ENCODE measurements at places on chromosomes 2 and 18.

GRCh38 chr2:156536534-156536933 lies 100.4 kb downstream of the GPD2 start:
- DNase-seq, result no peak

- DNase-seq, result no peak
Measured at GRCh38 chr2:224354632-224355211, 47.2 kb downstream of the FAM124B start.

DNA sequence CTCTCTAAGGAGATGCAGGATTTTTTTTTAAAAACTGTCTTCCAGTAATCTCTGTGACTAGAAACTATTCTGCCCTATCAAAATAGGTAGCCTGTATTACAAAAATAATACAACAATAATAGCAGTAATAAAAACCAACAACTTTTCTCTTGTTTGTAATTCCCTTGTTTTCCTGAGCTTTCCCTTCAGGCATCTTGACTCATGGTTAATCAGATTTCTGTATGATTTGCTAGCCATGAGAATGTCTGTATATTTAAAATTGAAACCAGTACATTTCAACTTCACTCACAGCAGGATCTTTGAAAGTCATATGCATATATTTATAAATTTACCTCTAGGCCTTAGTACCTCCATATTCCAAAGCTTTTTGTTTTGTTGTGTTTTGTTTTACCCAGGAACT lies 38.2 kb downstream of the SLC4A10 start:
- DNase-seq, result no peak

DNA sequence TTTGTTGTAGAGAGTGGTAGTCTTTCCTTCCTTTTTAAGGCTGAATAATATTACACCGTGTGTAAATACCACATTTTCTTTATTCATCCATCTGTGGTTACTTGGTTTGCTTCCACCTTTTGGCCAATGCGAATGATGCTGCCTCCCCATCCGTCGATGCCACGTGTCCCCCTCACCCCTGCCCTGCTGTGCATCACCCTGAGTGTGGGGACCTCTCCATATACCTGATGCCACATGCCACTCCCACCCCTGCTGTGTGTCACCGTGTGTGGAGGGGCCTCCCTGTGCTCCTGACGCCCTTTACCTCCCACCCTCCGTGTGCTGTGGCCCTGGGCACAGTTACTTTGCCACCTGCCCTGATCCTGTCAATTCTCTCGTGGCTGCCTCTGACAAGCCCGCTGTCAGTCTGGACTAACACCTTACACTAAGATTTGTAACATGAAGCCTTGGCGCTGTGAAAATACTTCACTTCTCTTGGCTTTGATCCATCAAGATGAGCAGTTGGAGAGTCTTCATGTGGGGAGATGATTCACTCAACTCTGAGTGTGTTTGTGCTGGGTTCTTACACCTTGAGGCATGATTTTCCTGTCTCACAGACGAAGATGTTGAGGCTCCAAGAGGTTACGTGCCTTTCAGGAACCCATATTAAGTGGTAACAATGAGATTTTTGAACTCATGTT lies 234.0 kb downstream of the ZNF407 start:
- DNase-seq, result no peak

DNA sequence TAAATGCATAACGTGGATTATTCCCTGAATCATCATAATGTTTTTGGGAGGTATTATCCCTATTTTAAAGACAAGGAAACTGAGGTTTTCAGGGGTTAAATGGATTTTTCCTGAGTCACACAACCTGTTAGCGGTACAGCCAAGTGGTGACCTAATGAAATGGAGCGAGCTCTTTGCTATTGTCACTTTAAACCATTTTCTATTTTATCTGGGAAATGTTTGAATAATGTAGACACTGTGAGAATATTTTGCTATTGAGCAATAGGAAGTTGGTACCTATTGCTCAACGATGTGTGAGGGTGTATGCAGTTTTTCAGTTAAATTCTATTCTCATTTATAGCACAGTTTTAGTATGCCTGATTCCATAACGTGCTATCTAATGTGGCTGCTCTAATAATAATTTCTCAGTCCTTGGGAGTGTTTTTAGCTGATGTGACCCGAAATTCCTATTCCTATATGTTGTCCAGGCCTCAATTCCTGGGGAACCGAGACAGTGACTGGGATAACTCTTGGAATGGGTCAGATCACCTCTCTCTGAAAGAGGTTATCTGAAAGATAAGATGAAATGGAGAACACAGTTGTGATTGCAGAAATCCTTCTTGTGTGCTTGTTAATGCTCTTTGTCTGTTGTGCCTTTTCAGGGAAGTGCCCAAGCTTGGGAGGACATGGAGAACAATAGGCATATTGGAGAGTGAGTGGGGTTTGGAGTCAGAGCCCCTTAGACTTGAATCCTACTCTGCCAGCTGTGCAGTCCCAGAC lies 38.4 kb downstream of the ABCB11 start:
- DNase-seq, result no peak

- DNase-seq, result no peak
Measured at GRCh38 chr2:161165266-161165665, 5.0 kb downstream of the TANK start.

DNA sequence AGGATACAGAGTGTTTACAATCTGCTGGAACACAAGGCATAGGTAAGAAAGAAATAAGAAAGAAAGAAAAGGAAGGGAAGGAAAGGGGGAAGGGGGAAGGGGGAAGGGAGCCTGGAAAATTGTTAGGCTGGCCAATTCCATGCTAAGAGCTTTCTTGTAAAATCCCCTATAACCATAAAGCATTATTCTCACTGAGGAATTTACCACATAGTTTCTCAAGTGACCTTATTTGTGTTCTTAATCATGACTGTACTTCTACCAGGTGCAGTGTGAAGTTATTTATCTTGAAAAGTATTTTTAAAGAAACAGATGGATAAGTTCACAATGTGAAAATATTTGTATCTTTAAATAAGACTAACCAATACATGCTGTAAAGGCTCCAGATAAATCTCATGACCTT lies 39.2 kb upstream of the KIDINS220 start:
- no peak for DNase-seq

GRCh38 chr2:237383991-237384671 lies 29.8 kb downstream of the COL6A3 start:
- DNase-seq, result no peak

DNA sequence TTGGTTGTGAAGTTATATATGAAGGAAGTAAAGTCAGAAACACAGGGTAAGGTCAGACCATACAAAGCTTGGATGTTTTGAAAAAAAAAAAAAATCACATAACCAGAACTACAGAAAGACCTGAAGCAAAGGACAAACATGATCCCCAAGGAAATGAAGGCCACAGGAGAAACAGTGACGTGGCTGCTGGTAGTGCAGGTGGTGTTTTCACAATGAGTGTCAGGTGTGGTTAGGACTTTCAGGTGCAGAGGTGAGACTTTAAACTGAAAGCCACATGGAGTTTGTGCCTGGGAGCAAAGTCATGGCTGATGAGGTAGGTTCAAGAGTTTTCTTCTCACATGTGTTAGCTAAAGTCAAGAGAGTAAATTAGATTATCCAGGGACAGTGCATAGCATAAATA lies 270.7 kb downstream of the PIEZO2 start:
- DNase-seq, result no peak

GRCh38 chr2:222105046-222105445 lies 193.8 kb downstream of the PAX3 start:
- no peak for DNase-seq

GRCh38 chr18:28063271-28063761 lies 113.6 kb downstream of the CDH2 start:
- DNase-seq, result no peak

DNA sequence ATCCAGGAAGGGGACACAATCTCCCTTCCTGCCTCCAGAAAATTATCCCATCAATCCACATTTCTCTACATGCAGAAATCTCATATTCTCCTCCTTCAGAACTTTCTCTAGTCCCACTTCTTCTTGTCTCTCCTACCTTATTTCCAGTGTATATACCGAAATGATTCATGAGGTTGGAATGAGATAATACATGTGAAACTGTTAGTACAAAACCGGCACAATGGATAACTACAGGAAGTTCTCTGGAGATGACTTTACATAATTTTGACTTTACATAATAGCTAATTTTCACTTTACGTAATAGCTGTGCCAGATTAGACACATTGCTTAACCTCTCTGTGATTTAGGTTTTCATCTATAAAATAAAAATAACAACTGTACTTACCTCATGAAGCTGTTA lies 801.3 kb downstream of the ERBB4 start:
- DNase-seq, result no peak

DNA sequence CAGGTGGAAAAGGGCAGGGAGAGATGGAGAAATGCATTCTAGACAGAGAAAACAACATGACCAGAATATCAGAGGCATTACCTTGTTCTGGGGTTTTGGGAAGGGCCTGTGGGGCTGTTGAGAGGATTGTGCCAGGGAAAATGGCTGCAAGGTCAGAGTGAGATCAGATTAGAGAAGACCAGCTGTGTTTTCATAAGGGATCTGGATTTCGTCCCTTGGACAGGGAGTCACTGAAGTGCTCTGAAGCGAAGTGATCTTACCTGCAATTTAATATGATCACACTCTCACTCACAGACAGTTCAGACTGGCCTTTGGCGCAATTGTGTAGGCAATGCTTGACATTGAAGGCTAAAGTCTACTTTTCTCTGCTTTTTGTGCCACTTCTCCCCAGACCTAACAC lies 20.3 kb upstream of the REG3G start:
- no peak for DNase-seq
